ENCODE measurements at places on chromosomes 4 and X.

- DNase-seq, result no peak
Measured at GRCh38 chr4:187633245-187633644, 362.3 kb upstream of the ZFP42 start.

DNA sequence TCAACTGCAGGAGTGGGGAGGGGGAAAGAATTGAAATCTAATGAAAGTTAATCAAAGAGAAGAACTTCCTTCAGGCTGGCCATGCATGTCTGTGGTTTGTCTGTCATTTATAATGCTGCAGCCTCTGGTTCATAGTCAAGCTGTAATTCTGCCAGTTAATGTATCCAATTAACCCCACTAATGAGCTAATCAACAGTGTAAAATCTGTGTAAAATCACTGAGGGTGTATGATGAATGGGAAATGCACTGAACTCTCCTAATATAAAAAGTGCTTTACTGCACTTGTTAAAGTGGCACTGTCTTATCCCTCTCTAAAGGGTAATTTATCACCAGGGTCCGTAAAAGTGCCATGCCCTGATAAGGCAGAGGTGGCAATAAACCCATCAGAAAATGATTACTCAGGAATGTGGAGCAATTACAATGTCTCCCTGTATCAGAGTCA, 798.1 kb downstream of the PDHA2 start:
- DNase-seq, result no peak

GRCh38 chr4:182212211-182212761, 30.9 kb upstream of the TENM3 start:
- DNase-seq, result peak; percentile 56

DNA sequence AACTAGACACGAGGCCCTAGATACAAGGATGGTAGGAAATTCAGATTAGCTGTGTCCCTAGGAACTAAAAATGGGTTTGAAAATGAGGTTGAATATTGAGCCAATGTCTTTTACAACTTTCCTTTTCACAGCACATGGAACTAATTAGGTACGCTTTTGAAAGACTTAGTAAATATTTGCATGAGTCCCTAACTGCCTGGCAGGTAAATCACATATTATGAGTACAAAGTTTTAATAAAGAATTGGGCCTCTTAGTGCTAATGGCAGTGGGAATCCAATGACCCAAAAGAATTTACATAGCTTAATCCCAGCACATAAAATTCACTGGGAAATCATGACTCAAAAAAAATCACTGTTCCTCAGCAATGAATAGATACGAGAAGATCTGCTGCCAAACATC, 16.8 kb downstream of the MUC7 start:
- DNase-seq, result no peak

DNA sequence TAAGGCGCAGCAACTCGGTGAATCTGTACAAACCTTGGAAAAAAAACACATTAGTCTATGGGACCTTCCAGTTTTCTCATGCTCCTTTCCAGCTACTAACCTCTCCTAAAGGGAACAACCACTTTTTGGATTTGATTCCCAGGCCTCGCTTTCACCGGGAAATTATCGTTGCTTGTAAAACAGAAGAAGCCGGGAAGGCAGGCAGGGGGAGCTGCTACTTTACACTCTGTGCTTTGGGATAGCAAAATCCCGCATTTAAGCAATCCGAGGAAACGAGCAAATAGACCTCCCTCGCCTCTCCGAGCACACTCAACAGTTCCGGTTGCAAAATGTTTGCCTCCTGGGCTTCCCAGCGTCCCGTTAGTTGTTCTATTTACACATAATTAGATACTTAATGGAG, 1.2 kb downstream of the CD38 start:
- DNase-seq, result no peak

DNA sequence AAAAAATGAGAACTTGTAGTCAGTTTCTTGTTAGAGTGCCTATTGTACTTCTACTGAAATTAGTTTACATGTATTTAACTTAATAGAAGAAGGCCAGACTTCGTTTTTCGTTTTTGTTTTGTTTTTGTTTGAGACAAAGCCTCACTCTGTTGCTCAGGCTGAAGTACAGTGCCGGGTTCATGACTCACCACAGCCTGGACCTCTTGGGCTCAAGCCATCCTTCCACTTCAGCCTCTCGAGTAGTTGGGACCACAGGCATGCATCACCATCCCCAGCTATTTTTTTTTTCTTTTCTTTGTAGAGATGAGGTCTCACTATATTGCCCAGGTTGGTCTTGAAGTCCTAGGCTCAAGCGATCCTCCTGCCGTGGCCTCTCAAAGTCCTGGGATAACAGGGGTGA, 793.9 kb downstream of the ADGRL3 start:
- DNase-seq, result no peak

DNA sequence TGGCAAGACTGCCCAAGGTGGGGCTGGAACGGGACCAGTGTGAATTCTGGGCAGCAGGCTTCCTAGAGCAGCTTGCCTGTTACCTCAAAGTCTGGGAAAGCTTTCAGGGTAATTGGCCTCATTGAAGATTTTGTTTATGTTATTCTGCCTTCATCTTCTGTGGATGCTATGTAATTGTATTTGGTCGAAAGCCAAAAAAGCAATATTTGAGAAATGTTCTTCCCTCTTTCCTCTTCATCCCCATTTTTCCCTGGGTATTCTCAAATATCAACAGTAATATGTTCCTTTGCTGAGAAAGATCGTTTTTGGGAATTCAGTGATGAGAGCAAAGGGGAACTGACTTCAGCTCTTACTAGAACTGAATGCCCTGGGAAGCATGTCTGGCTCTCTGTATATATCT, 12.9 kb downstream of the TMEM131L start:
- DNase-seq, result no peak

GRCh38 chr4:19739101-19739651, 512.5 kb upstream of the SLIT2 start:
- no peak for DNase-seq

- DNase-seq, result no peak
Measured at GRCh38 chr4:149140841-149141240, 674.8 kb downstream of the IQCM start.

- DNase-seq, result no peak
Measured at GRCh38 chr4:125303058-125303457, 11.7 kb upstream of the FAT4 start.

Measured in NCI-H1417 treated with DMSO at 0.1 percent for 48 hours (cell line).